ENCODE measurements at places on chromosomes 3 and 15.
A peak's percentile ranks its signal among the peaks of the same experiment; 100 is the strongest.

GRCh38 chr3:25572919-25573385 lies 91.8 kb downstream of the TOP2B start:
- peak; percentile 72 for DNase-seq

DNA sequence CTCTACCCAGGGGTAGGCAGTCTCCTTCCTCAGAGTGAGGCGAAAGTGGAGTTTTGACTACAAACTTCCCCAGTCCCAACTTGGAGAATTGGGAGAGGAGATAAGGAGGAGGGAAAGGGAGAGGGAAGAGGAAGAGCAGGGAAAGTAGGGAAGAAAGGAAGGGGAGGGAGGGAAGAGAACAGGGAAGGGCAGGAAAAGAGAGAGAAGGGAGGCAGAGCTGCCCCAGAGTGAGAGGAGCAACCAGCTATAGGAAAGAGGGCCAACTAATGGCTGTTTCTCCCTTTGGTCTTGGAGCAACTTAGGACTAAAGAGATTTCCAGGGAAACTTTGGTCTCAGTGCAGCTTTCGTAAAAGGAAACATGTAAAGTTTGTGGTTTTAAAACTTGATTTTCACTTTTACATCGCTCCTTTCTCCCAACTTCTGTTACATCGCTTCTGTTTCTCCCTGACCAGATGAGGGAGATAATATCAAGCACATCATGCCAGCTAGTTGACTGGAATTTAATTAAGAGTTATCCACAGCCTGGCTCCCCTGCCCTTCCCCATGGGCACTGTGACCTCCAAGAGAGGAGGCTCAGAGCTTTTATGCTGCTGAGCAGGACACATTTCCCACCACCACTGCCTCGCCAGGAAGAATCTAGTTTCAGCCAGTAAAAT lies 1.4 kb downstream of the CA12 start:
- no peak for DNase-seq

- DNase-seq = peak; percentile 95
Measured at GRCh38 chr15:62119227-62119864, 45.7 kb downstream of the C2CD4B start.

DNA sequence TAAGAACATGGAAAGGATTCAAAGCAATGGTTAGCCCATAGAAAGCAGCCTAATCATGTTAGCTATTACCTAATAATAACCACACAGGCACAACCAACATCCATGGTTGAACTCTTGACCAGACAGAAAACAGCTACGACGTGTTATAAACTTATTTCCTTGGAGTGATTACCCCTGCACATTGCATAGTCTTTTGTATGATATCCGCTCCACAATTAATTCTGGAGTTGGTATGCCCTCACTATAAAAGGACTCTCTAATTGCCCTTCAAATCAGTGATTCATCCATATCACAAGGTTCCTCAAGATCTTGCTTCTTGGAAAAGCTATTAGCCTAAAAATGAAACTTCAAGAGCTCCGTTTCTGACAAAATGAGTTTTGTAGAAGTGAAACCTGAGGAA lies 117.9 kb downstream of the SYNPR start:
- peak; percentile 53 for DNase-seq

DNA sequence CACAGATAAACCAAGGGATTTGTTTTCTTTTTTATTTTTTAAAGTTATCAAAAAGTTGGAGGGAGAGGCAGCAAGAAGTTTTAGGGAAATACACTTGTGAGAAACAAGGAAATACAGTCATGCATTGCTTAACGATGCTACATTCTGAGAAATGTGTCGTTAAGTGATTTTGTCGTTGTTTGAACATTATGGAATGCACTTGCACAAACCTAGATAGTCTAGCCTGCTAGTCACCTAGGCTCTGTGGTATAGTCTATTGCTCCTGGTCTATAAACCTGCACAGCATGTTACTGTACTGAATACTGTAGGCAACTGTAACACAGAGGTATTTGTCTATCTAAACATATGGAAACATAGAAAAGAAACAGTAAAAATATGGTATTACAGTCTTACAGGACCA lies 2.0 kb upstream of the NFKBIZ start:
- no peak for DNase-seq

DNA sequence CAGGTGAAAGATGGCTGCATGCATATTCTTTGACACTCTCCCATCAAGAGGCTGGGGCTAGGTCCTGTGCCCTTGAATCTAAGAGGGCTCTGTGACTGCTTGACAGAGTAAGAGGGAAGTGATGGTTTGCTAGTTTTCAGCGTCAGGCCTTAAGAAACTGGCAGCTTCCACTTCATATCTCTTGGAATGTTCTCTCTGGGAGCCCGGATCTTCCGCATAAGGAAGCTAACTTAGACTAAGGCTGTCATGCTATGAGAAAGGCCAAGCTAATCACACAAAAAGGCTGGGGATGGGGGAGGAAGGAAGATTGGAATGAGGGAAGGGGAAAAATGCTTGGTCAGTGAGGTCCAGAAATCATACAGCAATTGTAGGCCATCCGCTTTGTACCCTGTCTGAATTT lies 50.0 kb downstream of the MB21D2 start:
- DNase-seq = peak; percentile 55

DNA sequence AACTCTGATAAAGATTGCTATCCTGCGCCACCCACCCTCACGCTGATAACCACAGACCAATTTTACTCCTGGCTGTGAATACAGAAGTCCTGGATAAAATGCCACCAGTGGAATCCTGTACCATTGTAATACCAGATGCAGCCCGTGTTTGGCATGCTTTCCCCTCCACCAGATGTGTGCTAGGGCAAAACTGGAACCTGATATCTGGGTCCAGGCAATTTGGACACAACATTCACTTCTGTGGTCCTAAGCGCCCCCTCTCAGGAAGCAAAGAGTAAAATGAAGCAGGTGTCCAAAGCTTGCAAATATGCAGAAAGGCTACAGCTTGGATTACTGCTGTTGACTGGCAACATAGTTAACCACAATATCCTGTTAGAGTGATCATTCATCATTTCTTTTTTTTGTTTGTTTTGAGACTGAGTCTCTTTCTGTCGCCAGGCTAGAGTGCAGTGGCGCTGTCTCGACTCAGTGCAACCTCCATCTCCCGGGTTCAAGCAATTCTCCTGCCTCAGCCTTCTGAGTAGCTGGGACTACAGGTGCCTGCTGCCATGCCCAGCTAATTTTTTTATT lies 32.8 kb downstream of the LOXL1 start:
- DNase-seq = no peak

DNA sequence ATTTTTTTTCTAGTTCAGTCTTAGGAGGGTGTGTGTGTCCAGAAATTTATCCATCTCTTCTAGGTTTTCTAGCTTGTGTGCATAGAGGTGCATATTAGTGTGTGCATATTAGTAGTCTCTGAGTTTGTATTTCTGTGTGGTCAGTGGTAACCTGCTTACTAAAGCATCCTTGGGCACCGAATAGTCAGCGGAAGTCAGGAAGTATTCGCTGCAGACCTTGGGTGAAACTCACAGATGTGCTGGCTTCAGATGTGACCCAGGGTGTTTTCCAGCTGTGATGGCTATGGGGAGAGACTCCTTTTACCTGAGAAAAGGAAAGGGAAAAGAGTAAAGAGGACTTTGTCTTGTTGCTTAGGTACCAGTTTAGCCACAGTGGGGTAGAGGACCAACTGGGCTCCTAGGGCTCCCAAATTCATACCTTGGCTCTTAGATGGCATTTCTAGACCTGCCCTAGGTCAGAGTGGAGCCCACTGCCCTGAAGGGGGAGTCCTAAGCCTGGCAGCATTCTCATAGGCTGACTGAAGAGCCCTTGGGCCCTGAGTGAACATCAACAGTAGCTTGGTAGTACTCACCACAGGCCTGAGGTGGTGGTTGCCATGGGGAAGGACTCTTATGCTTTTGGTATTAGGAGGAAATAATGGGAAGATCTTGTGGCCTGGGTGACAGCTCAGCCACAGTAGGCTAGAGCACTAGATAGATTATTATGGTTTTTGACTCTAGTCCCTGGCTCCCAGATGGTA lies 286.0 kb upstream of the ZPLD1 start:
- DNase-seq = no peak

GRCh38 chr3:128188956-128189355 lies 35.7 kb downstream of the EEFSEC start:
- DNase-seq = no peak
